ENCODE measurements at places on chromosomes 3 and 15.

DNA sequence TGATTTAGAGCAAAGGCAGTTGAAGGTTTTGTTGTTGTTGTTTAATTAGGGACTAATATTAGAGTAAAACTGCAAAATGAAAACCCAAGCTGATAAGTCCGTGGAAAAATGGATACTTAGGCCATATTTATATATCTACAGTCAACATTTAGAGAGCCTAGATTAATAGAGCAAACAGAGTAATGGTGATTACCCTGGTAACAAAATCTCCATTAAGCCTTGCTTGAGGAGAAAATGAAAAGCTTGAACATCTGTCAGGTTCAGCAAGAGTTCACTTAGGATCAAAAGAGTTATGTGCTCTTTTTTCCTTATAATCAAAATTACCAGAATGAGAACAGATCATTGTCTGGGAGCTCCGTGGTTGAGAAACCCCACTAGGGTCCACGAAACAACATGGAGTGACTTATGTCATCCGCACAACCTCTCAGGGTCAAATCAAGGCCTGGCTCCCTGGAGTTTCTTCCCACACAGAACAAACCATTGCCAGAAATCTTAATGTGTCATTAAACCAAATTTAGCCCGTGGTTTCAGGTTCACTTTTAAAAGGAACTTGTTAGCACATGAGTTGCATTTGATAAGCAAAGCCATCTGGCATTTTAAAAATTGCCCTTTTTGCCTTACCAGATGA is 381.2 kb downstream of the GABRB3 start:
- DNase-seq: no peak

- DNase-seq: no peak
These were observed 6.8 kb upstream of the SENP7 start for GRCh38 chr3:101519685-101520365.

DNA sequence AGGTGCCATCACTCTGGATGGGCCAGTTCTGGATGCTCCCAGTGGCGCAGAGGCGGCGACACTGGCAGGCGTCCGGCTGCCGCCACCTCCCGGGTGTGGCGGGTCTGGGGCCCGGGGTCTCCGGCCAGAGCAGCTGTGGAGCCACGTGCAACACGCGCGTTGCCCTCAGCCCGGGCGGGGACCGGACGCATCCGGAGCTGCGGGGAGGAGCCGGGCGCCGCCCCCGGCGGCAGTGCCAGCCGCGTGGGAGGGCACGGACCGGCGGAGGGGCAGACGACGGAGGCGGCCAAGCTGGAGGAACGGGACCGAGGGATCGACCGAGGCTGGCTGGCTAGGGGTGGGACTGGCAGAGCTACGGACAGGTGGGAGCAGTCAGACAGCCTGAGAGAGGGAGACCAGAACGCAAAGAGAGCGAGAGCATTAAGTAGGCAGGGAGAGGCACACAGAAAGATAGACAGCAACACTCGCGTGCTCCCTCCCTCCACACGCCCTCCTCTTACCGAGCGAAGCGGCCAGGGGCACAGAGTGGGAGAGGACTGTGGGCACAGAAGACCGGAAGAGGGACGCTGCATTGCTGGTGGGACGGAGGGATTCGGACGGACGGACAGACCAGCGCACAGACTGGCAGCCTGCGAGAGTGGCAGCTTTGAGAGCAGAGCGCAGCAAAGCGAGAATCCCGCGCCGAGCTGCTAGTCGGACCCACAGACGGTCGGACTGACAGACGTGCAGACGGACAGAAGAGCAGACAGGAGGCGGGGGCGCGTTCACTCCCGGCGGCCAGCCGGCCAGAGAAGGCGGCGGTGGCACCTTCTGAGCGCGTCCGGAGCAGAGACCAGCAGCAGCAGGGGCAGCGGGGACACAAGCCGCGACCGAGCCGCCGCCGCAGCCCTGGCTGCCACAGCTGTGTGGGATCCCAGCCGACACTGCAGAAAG is at the start of gene ARPP21:
ARPP21 (plus strand) TSS at position 272 of the 933 bp plus-strand sequence. CDS start 42,227 bp downstream, outside the sequence.
- peak; percentile 64 for DNase-seq

- DNase-seq: no peak
These were observed 41.2 kb downstream of the TUBGCP4 start for GRCh38 chr15:43412096-43412495.

- peak; percentile 57 for DNase-seq
These were observed 219.8 kb upstream of the TOPAZ1 start for GRCh38 chr3:44021651-44022594.

DNA sequence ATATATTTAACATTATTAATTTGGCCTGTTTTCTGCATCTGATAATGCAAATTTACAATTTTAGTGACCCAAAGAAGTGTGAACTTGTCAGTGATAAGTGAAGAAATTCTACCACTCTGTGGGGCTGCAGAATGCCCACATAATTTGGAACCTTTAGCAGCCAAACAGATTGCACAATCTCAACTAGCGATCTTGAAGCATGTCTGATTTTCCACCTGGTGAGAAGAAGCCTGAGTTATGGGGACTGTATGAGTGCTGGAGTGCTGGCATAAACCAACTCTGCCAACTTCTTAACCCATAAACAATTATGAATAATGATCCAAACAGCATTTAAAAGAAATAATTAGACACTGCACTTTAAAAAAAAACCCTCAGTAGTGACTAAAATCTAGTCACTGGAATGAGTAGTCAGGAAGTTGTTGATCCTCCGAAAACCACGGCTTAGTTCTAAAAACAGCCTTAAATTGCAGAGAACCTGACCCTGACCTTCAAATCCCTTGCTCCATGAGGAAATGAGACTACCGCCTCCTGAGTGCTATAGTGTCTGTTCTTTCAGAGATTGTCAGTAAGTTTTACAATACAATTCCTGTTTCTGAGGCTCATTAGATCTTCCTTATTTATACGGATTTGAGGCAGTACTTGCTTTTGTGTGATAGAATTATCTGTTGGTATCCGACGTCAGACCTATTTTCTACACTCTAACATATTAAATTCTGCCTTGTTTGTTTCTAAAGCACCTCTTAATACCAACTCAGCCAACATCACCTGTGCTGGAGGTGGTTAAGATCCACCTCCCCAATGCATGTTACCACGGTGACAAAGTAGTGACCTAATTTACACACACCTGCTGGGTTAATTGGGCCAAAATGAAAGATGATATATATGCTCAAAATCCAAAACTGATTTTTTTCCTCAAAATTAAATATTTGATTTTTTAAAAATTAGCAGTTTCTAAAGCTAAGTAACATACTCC is 267.7 kb downstream of the ZBTB20 start:
- no peak for DNase-seq

- DNase-seq: no peak
These were observed 25.5 kb downstream of the RARB start for GRCh38 chr3:25453619-25454004.

- DNase-seq: no peak
These were observed 19.9 kb downstream of the TTC21A start for GRCh38 chr3:39127269-39127907.

GRCh38 chr15:49877873-49878521 is 241.0 kb downstream of the ATP8B4 start:
- no peak for DNase-seq

DNA sequence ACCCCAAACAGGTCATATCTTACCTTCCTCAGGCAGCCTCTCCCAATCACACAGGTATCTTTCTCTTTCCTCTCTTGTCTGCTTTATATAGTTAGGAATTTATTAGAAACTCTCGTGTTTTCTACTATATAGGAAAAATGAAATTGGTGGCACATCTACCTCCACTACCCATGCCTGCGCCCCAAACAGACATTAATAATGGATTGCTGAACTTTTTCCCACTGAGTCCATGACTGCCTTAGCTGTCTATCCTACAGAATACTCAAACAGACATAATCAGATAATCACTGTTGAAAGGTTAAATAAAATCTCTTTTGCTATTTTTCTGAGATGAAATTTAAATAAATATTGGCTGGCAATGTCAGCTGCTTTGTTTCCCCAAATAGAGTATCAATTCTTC is 55.8 kb upstream of the SLC6A11 start:
- DNase-seq: no peak

DNA sequence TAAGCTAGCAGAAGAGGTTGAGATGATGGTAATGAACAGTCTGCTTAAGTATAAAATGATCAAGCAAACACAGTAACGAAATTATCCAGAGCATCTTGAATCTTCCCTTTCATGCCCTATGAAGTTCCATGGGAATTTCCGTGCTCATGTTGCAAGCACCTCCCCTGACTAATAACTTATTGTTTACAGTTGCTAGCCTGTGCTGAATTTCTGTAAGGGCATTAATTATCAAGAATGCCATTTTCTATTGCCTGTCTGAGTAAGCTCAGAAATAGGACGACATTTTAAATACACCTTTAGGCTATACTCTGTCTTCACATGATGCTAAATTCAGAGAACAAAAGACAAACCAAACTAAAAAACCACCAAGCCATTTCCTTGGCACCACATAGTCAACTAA is 257.5 kb upstream of the LRTM1 start:
- DNase-seq: no peak

GRCh38 chr3:161316006-161316689 is 55.2 kb downstream of the SPTSSB start:
- no peak for DNase-seq

DNA sequence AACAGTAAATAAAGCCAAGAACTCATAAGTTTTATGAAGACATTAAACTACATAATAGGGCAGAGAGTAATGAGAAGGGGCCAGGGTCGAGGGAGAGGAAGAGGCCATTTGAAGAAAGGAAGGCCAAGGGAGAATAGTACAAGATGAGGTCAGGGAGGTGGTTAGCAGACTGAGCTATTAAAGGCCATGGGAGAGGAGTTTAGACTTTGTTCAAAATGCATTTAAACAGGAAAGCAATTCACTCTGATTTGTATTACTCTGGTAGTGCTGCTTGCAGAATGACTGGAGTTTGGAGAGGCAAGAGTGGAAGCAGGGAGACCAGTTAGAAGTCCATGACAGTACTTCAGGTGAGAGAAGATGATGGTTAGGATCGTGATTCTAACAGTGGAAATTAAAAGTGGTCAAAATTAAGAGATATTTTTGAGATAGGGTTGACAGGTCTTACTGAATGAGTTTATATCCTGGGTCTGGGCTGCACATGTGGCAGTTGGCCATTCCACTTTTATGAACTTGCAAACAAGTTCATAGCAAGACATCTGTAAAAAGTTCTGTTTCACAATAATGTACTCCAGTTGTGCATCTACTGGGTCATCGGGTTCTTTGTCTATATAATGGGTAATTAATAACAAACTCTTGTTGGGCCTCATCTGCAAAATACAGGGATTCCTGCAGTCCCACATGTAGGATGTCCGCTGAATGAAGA is 16.3 kb downstream of the PPP2R3A start:
- DNase-seq: no peak

- DNase-seq: no peak
These were observed 9.2 kb downstream of the SKIC8 start for GRCh38 chr15:78290222-78290621.

DNA sequence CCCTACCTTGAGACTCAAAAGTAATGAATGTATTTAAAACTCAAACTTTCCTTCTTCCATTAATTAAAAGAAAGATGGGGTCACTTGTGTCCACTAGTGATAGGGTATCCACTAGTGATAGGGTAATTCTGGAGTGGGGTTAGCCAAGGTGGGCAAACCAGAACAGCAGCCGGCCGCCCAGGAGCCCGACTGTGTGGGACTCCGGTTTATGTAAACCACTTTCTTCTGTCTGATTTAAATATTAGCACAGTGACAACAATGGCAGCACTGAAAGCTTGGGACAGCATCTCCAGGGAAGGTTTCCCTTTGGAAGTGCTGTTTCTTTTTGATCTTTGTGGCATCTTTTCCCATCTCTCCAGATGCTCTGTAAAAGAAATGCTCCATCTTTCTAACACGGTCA is 722 bp downstream of the MYZAP start:
- no peak for DNase-seq

DNA sequence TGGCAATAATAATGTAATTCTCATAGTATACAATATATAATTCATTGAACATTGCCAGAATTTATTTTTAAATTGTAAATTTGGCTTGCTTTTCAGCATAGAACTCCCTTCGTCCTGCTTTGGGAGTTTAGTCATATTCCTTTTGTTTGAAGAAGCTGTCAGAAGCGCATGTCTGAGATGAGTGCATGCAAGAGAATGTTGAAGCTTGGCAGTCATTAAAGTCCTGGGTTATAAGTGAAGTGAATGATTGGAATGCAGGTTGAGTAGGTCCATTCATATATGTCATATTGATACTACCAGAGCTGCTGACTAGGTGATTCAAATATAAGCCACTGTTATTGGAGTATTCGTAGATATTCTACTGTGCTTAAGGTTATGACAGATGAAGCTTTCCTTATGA is 243.6 kb upstream of the MDFIC2 start:
- no peak for DNase-seq

GRCh38 chr3:14989943-14990779 is 42.8 kb downstream of the NR2C2 start:
- peak; percentile 6 for DNase-seq

DNA sequence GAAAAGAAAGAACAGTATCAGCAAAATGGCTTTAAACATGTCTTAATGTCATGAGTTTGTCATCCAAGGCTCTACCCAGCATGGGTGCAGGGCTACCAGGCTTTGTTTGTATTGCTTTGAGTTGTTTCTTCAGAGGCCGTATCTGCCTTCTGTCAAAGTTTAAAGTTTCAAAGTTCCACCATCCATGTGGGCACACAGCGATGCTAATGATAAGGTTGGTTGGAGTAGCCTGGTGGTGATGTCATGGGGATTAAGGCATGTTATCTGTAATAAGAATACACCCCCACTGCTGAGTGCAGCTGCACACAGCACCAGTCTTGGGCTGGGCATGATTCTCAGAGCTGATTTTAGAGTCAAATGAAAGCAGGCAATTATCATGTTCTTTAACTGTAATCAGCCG is 72.0 kb upstream of the LRTM1 start:
- DNase-seq: no peak

- no peak for DNase-seq
These were observed 456.3 kb upstream of the ONECUT1 start for GRCh38 chr15:53246404-53246803.

- no peak for DNase-seq
These were observed 362.4 kb upstream of the ZNF385D start for GRCh38 chr3:22113453-22113852.

GRCh38 chr3:67384760-67385397 is 269.5 kb downstream of the SUCLG2 start:
- peak; percentile 59 for DNase-seq

DNA sequence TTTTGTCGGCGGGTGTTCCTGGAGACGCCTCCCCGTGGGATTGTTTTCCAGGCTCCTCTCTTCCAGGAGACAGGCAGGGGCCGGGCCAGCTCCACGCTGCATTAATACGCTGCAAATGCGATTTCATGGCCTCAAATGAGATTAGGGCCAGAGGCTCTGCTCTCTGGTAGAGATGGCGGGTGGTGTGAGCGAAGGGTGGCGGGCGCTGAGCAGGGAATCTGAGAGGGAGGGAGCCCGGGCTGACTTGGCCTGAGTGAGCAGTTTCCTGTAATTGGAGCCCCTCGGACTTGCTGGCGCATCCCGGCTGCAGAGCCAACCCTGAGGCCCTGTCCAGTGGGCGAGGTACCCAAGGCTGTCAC is 7.4 kb upstream of the CCDC33 start:
- peak; percentile 72 for DNase-seq
